ENCODE measurements at places on chromosomes 6 and 20. TPM values are rescaled to one million over a fixed set of nuclear protein-coding genes. Genes with fewer than 3 reads are reported as not detected.
A peak's percentile ranks its signal among the peaks of the same experiment; 100 is the strongest.

DNA sequence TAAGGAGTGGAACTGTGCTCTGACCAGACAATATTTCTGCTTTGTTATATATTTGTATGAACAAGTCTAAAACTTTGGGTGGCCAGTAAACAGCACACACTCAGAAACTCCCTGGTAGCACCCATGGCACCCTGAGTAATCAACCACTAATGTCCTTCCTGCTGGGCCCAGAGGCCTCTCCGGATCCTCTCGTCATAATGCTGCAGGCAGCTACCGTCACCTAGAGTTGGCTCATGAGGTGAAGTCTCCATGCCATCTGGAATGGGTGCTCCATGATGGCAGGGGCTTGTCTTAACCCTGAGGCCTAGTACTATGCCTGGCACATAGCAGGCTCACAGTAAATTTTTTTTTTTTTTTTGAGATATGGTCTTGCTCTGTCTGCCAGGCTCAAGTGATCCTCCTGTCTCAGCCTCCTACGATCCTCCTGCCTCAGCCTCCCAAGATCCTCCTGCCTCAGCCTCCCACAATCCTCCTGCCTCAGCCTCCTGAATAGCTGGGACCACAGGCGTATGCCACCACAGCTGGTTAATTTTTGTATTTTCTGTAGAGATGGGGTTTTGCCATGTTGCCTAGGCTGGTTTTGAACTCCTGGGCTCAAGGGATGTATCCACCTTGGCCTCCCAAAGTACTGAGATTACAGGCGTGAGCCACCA is 3.0 kb upstream of the SDCBP2 start:
- peaks cover 4% of the 10 kb centered on the region for H3K36me3 ChIP-seq
- H3K4me1 ChIP-seq, result no peaks in the 10 kb centered on the region
- H3K27me3 ChIP-seq, result no peaks in the 10 kb centered on the region
- no peak overlapping the region for H3K4me3 ChIP-seq
- no peak overlapping the region for H3K27ac ChIP-seq

DNA sequence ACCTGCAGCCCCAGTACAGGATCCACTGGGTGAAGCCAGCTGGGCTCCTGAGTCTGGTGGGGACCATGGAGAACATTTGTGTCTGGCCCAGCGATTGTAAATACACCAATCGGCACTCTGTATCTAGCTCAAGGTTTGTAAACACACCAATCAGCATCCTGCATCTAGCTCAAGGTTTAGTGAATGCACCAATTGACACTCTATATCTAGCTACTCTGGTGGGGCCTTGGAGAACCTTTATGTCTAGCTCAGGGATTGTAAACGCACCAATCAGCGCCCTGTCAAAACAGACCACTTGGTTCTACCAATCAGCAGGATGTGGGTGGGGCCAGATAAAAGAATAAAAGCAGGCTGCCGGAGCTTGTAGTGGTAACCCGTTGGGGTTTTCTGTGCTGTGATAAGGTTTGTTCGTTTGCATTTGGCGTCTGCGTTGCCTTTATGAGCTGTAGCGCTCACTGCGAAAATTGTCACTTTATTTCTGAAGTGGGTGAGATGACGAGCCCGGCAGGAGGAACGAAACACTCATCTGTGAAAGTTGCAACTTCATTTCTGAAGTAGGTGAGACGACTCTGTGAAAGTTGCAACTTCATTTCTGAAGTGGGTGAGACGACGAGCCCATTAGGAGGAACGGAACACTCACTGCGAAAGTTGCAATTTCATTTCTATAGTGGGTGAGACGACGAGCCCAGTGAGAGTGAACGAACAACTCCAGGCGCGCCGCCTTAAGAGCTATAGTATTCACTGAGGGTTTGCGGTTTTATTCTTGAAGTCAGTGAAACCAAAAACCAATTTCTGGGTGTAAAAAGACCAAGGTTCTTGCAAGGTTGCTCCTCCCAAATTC is 31.1 kb downstream of the SERPINB6 start:
- no peaks in the 10 kb centered on the region for H3K27me3 ChIP-seq
- no peak overlapping the region for H3K27ac ChIP-seq
- DNase-seq, result peak; percentile 55
- no peak overlapping the region for H3K4me3 ChIP-seq

DNA sequence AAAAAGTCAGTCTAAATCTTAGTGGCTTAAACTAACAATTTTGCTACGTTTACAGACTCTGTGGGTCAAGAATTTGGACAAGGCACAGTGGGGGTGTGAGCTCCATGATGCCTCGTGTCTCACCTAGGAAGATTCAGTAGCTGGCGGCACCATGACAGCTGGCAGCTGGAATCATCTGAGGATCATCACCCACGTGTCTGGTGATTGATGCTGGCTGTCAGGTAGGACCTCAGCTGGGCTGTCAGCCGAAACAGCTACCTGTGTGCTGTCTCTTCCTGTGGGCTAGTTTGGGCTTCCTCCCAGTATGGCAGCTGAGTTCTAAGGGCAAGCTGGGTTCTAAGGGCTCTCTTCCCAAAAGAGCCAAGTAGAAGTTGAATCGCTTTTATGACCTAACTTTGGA is 26.4 kb upstream of the DLGAP4 start:
- H3K27ac ChIP-seq, result no peak overlapping the region
- no peaks in the 10 kb centered on the region for H3K36me3 ChIP-seq
- H3K4me1 ChIP-seq, result no peaks in the 10 kb centered on the region
- H3K4me3 ChIP-seq, result no peak overlapping the region
- DNase-seq, result no peak

GRCh38 chr6:145836772-145837171 is 22.2 kb upstream of the FBXO30 start:
- no peaks in the 10 kb centered on the region for H3K4me1 ChIP-seq
- no peaks in the 10 kb centered on the region for H3K27me3 ChIP-seq
- H3K27ac ChIP-seq, result no peak overlapping the region
- no peak for DNase-seq
- H3K36me3 ChIP-seq, result no peaks in the 10 kb centered on the region

The THEMIS gene
- not detected for total RNA-seq
